ENCODE measurements at places on chromosomes 5 and 9.

DNA sequence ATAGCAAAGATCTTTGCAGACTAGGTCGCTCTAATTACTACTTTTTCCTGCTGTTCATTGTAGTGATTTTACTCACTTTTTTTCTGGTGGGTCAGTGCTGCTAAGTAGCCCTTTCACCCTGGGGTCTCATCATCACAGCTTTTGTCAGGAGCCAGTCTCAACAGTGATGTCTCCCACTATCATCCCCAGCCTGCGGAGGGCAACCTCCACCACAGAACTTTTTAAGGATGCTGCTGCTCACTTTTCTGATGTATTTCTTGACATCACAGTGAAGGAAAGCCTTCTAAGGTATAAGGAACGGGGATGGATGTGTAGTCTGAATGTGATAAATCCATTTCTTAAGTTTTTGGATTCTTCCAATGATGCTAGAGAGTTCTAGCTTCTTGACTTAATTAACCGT is 242.5 kb upstream of the RIOK2 start:
- DNase-seq = peak; percentile 55

DNA sequence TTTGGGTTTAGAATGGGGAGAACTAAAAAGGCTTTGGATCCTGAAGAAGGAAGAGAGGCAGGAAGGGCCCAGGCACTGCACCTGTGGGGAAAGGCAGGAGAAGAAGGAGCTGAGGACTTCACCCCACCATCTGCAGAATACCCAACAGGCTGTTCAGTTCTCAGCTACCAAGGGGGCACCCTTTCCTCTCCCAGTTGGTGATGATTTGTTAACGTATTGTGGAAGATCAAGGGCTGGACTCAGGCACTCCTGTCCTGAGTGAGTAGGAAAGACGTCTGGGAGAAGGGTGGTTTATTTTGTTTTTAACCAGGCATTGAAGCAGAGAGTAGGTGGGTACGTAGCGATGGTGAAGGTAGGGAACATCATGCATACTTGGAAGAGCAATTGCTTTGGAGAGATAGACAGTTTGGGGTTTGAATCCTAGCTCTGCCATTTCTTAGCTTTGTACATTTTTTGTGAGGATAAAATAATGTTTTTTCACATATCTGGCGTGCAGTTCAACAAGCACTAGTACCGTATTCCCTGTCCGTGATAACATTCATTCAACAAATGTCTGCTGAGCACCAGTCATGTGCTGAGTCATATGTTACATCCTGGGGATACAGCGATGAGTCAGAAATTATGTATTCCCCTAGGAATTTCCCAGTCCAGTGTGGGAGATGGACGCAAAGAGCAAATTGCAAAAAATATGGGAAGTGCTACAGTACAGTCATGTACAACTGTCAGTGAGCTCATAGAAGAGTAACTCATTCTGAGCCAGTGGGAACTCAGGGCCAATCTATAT is 2.1 kb downstream of the MSANTD3 start:
- peak; percentile 65 for DNase-seq

- DNase-seq = peak; percentile 98
Measured at GRCh38 chr5:168317521-168318147, 26.2 kb downstream of the WWC1 start.

- DNase-seq = no peak
Measured at GRCh38 chr5:150138551-150139265, 16.9 kb downstream of the PDGFRB start.

GRCh38 chr5:71697967-71698366 is 21.1 kb upstream of the CARTPT start:
- peak; percentile 35 for DNase-seq

GRCh38 chr5:126460977-126461376 is 37.8 kb downstream of the GRAMD2B start:
- DNase-seq = peak; percentile 37

DNA sequence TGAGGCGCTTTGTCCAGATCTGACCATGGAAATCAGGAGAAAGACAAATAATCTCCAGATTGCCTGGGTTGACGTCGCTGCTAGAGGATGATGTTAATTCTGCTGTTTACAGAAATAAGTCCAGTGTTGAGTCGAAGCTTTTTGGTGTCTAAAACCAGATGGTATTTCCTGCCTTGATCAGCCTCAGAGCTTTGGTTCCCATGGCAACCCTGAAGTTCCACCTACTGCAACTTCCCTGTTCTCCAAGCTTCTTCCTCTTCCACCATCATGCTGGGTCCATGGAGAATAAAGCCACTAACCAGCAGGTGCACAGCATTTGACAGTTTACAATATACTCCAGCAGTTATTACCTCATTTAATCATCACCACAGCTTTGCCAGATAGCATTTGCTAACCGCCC is 18.0 kb upstream of the GABBR2 start:
- peak; percentile 61 for DNase-seq

- DNase-seq = peak; percentile 6
Measured at GRCh38 chr9:70398145-70398556, 16.3 kb downstream of the KLF9 start.

All from DMS53 (cell line).